ENCODE measurements at places on chromosomes 3 and 15.
A peak's percentile ranks its signal among the peaks of the same experiment; 100 is the strongest.

DNA sequence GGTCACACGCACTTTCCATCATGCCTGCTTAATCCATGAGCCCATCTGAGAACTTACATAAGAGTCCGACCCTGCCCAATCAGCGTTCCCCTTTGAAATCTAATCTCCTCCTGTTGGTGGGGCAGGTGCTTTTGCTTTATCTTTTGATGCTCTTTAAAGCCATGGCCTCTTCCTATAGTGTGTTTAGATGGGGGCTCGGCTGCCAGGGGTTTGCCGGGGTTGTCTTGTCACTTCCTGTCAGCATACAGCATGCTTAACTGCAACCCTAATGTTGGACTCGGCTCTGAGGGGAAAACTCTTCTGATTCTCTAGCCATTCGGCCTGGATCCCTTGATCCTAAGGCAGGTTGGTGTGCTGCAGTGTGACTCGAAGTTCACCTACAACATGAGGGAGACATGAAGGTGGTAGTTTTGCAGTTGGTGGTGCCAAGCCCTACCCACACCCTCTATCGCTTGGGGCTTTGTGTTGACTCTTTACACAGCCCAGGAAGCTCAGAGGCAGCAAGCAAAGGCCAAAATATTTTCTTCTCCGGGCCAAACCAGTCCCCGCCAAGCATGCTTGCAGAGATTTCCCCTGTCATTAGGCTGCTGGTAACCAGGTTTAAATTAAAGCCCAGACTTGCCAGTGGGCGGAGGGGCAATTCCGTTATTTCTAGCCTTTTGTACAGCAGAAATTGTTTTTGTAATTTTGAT lies 218.7 kb downstream of the FEZF2 start:
- no peak for DNase-seq

DNA sequence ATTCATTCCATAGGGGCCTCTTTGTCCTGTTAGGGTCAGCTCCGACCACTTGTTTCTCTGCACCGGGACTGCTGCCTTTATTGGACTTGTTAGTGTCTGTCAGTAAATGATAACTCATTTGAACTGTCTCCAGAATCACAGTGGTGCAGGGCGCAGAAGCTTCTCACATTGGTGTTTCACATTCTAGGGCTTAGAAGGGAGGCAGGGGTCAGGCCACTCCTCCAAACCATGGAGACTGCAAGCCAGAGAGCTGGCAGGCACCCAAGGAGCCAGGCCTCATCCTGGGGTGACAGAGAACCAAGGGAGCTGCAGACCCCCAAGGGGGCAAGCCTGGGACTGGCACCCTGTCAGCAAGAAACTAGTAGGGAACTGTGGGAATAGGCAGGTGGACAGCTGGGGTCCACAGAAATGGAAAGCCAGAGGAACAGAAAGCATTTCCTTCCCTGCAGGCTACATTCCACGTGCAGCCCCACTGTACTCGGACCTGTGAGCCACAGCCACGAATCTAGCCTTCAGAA lies 49.1 kb downstream of the CCNL1 start:
- no peak for DNase-seq

DNA sequence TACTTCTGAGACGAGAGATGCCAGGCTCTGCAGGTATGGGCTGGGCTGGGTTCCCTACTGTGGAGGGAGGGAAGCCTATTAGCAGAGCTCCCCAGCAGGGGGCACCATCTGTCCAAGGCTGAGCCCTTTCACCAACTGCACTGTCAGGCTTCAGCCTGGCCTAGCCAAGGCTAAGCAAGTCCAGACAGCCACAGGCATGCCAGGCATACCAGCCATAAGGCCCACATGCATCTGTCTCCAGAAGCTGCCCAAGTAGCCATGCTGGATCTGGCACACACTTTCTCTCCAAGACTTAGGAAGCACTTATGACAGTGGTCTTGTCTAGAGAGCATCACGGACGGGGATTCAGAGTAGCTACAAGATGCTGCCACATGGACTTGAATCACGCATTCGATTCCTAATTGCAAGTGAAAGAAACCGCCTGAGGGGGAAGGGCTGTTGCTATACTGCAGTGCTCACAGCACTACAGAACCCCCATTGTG lies 28.3 kb downstream of the RUVBL1 start:
- DNase-seq, result peak; percentile 61

DNA sequence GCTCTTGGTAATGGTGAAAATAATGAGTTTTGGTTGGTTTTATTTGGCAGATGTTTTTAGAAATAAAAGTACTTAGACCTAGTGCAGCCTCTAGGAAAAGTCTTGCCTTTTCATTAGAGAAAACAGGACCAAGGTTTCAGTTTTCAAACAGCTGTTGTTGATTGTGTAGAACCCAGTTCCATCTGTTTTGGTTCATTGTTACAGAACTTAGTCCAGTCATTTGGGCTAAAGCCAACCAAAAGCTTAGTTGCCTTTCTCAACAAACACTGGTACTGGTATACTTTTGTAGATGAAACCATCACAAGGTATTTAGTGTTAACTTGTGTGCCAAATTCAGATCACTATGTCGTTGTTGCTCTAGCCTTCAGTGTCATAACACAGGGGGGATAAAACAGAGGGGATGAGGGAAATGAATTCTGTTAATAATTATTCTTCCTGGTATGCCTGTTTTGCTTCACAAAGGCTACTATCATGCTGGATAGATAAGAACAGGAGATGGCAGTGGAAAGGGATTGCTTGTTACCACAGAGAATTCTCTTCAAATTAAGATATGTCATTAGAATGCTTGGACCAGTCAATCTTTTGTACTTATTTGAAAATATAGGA lies 12.6 kb upstream of the APH1B start:
- no peak for DNase-seq

DNA sequence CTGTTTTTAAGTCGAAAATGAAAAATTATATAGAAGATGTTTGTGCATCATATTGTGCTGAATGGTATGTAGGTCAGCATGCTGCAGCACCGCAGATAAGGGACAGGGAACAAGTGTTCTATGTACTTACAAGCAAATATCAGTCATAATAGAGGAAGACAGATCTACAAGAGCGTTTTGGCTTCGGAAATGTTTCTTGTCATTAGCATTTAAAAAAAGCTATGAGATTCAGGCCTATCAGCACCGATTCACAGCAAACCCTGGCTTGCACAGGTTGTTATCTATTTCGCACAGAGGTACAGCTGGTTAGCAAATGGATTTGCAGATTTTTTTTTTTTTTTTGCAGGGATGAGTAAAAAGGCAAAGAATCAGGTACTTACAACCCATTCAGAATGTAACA lies 204.2 kb upstream of the TBC1D5 start:
- DNase-seq, result no peak

- no peak for DNase-seq
Measured at GRCh38 chr3:156150434-156151066, 30.2 kb downstream of the KCNAB1 start.

- DNase-seq, result no peak
Measured at GRCh38 chr3:126777366-126777765, 73.3 kb downstream of the CHCHD6 start.

- DNase-seq, result no peak
Measured at GRCh38 chr15:80570553-80570952, 124.6 kb upstream of the ABHD17C start.

GRCh38 chr3:194686816-194687637 lies 1.3 kb downstream of the FAM43A start:
- no peak for DNase-seq

GRCh38 chr3:112134335-112135124 lies 1.5 kb upstream of the GCSAM start:
- no peak for DNase-seq

DNA sequence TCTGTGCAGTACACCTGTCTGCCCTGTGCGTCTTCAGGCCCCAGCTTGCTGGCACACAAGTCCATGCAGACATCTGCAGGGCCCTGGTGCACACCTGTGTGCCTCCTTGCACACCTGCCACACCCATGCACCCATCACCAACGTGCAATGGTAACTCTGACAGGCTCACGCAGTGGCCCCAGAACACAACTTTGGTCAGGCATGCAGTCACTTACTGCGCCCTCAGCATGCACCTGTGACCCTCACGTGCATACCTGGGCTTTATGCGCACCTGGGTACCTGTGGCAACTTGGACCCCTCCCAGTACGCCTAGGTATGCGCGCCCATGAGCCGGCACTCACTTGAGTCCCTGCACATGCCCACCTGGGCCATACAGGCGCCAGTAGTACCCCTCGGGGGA lies 1.7 kb downstream of the PLXND1 start:
- no peak for DNase-seq

DNA sequence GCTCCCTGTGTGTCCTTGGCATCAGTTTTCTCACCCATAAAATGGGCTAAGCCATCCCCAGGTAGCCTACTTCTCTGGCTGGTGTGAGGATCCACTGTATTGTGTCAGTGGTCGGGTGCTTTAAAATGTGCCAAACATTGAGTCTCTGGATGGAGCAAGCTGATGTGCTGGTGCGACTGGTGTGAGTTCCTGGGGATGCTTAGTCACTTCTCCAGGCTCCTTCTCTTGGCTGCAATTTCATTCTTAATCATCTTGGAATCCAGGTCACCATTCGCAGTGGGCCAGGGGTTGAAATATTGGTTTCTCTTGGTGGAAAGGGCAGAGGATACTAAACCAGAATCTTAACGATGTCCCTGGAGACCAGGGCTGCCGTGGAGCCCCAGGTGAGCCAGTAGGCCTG lies 29.3 kb downstream of the SCN5A start:
- no peak for DNase-seq

DNA sequence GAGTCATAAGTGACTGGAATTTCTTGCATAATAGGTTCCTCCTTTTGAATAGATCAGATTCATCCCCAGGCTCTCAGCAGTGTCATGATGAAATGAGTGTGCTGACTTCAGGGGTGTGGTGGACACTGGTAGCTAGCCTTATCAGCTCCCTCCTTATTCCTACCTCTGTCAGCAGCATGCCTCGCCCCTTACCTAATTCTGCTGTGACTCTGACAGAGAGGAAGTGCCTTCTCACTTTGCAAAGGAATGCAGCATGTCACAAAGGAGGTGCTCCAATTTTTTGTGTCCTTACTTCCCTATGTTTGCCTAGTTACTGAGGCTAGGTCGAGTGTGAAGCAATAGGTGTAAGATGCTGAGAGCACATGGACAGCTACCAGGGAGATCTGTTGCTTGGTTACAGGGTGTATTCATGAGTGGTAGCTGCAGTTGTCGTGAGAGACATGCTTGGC lies 90.6 kb downstream of the TNFAIP8L3 start:
- DNase-seq, result no peak

DNA sequence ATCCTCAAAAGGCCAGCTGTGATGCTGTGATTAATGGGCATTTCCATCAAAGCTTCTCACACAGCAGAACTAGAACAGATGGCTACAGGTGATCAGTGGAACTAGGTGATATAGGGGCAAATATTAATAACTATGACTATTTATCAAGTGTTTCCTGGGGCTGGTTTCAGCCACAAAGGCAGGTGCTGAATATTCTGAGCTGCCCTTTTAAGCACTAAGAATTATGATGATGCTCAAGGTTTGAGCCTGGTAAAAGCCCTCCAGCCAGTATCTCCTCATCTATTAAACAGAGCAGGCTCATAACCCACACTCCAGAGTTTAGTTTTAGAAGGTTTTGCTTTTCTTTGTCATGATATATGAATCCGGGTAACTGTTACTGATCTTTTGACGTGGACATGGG lies 129.5 kb upstream of the ACP3 start:
- DNase-seq, result no peak

DNA sequence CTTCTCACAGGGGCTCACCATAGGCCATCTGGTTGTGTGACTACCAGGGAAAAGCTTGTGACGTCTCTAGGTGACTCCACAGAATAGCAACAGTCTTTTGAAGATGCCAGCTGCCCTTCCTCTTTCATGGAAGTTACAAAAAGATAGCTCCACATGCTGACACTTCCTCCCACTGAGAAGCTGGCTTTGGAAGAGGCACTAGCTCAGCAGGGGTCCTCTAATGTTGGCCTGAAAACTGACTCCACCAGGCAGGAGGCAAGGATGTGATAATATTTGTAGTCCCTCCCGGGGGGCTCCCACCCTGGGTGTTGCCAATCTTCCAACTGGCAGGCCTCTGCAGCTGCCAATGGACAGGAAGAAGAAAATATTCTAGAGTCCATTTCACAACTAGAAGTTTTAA lies 343.5 kb downstream of the NEK10 start:
- DNase-seq, result no peak

- DNase-seq, result peak; percentile 8
Measured at GRCh38 chr3:194632809-194633348, 340 bp downstream of the TMEM44 start.

DNA sequence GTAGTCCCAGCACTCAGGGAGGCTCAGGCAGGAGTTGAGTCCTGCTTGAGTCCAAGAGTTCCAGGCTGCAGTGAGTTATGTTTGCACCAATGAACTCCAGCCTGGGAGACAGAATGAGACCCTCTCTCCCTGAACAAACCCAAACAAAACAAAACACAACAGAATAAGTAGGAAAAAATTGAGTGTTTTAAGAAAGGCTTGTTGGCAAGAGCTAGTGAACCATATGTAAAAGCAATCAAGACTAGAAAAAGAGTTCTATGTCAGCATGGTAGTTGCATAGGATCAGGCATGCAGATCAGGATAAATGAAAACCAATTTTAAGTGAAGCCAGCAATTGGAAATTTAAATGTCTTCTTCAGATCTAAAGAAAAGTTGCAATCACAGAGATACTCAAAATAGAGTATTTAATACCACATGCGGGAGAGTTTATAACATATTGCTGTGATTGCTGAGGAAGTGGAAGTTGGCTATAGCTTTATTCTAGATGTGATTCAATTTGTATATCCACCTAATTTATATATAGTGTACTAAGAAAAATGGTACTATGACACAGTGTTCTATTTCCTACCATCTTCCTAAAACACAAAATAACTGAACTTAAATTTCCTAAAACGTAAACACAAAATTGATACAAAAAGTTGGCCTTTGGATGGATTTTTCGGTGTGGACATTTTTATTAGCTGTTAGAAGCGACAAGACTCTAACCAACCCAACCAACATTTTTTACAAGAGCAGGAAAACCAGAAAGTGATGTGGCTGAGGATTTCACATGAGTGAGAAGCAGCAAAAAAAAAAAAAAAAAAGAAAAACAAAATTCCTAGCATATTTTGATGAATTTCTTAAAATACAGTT lies 101.9 kb upstream of the ROBO1 start:
- DNase-seq, result no peak

- no peak for DNase-seq
Measured at GRCh38 chr3:110752307-110752706, 319.3 kb upstream of the NECTIN3 start.

DNA sequence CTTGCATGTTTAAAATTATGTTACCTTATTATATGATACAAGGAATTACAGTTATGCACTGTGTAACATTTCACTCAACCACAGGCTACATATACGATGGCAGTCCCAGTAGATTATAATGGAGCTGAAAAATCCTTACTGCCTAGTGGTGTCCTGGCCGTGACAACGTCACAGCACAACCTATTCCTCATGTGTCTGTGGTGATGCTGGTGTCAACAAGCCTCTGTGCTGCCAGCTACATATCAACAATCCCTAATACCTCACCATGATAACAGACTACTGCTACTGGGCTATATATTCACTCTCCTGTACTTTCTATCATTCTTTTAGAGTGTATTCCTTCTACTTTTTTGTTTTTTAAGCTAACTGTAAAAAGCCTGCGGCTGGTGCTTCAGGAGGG lies 80.2 kb upstream of the OCA2 start:
- DNase-seq, result no peak

GRCh38 chr15:101368086-101368780 lies 73.2 kb upstream of the SNRPA1 start:
- DNase-seq, result no peak

GRCh38 chr15:47872869-47873432 lies 155.6 kb downstream of the SEMA6D start:
- DNase-seq, result no peak

- DNase-seq, result no peak
Measured at GRCh38 chr3:190019844-190020243, 100.9 kb downstream of the P3H2 start.
